ENCODE measurements at places on chromosomes 2 and 18. TPM values are rescaled to one million over a fixed set of nuclear protein-coding genes. Genes with fewer than 3 reads are reported as not detected.

DNA sequence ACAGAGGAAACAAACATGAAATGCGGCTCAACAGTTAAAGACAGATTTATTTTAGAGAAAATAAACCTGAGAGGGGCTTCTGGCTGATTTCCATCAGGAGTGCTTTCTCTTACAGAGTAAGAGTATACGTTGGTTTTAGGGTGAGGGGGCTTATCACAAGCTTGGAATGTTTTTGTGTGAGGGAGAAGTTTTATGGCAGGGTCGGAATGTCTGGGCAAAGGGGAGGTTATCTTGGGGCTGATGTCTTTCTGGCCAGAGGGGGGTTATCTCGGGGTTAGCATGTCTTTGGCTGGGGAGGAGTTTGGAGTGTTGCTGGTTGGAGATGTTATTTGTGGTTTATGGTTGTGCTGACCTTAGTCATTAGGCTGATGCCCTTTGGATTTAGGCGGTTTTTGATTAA is 22.1 kb downstream of the PTRHD1 start:
- no peaks in the 10 kb centered on the region for H3K27me3 ChIP-seq
- no peaks in the 10 kb centered on the region for H3K4me1 ChIP-seq
- DNase-seq = no peak

- H3K27me3 ChIP-seq = peaks cover 4% of the 10 kb centered on the region
- H3K36me3 ChIP-seq = no peaks in the 10 kb centered on the region
- H3K27ac ChIP-seq = no peak overlapping the region
- DNase-seq = peak; percentile 51
- no peak overlapping the region for H3K4me3 ChIP-seq
Observed at GRCh38 chr2:26745609-26746327, 18.3 kb upstream of the SLC35F6 start.

DNA sequence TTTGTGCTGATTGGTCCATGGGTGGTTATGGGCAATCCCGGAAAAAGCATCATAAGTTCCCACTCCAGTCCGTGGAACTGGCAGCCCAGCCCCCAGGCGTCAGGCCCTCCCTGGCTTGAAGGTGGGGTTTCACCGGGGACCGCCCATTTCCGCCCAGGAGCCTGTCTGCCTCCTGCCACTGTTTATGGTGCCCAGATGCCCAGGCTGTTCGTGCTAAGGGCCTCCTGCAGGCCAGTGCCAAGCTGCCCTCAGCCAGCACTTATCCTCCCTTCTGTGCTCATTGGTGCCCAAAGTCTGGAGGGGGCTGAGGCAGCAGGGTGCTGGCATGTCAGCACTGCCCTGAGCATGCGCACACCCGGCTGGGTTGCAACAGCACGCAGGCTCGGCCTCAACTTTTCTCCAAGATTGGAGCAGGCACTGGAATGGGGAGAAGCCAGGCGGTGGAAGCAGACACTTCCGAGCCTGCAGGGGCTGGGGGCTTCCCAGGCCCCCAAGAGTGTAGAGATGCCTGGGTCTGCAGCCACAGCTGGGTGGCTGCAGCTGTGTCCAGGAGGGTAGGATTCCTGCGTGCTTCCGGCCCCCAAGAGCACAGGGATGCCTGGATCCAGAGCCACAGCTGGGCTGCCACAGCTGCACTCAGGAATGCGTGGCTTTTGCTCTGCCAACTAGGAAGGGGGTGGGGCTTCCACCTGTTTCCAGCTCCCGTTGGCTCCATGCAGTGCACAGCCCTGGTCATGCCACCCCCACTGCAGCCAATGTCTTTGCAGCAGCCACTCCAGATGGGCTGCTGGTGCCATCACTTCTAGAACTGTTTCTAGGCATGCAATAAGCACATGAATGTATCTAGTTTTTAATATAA is 74.0 kb downstream of the AGPS start:
- H3K4me3 ChIP-seq = no peak overlapping the region
- peaks cover 23% of the 10 kb centered on the region for H3K36me3 ChIP-seq
- no peaks in the 10 kb centered on the region for H3K4me1 ChIP-seq
- H3K27me3 ChIP-seq = no peaks in the 10 kb centered on the region
- DNase-seq = no peak

DNA sequence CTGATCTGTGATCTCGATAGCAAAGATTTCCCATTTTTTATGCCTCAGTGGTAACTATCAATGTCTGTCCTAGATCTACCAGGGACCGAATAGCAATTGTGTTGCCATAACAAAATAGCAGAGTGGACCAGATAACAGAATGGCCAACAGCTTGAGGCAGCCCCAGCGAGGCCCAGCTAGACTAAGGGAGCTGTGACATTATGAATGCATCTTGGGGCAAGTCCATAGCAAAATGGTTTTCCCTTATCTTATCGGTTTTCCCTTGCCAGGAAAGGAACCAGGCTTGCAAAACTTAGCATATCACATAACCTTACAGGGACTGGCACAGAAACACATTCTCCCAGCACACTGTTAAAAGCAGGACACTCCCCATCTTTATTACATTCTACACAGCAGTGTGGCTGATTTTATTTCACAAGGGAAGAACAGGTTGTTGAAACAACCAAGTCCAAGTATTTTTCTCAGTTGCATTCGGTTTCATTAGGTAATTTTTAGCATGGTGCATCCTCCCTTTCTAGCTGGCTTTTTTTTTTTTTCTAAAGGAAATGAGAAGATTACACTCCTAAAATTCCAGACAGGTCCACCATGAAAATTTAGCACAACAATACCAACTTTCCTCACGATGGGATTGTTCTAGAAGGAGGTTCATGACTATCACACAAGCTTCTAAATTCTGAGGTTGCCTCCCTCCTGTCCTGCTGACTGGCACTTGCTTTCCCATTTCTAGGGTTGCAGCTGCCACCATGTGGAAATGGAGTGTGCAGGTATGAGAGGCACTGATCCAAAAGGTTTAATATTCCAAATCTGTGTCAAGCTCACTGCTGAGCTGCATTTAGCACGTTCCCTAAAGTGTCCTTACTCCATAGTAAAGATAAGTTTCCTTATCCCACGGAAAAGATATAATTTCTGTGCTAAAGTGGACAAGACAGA is 97.0 kb upstream of the SLC35G4 start:
- H3K4me3 ChIP-seq = no peak overlapping the region
- no peaks in the 10 kb centered on the region for H3K36me3 ChIP-seq
- H3K4me1 ChIP-seq = peaks cover 16% of the 10 kb centered on the region
- DNase-seq = no peak
- no peaks in the 10 kb centered on the region for H3K27me3 ChIP-seq

- H3K4me3 ChIP-seq = no peak overlapping the region
- no peak for DNase-seq
- no peak overlapping the region for H3K27ac ChIP-seq
Observed at GRCh38 chr2:171289991-171290390, 129.3 kb upstream of the TLK1 start.

- H3K27me3 ChIP-seq = no peaks in the 10 kb centered on the region
- H3K36me3 ChIP-seq = peaks cover 8% of the 10 kb centered on the region
- DNase-seq = no peak
- H3K4me3 ChIP-seq = no peak overlapping the region
Observed at GRCh38 chr2:178827739-178828485, 20.7 kb upstream of the TTN start.

DNA sequence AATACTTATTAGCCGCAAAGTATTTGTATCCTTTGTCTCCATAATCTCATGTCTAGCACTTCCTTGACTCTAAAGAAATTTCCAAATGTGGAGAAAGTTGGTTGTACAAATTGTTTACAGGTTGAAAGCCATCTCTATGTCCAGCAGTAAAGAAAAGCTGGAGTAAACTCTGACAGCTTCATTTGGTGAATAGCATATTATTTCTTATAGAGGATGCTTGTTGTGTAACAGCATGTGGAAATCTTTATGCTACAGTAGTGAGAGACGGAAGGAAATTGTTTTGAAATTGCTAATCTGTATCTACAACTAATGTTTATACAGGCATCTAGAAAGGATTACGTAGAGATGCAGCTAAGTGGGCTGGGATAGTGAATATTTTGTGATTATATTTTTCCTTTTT is 78.5 kb downstream of the UGGT1 start:
- peaks cover 4% of the 10 kb centered on the region for H3K4me1 ChIP-seq
- DNase-seq = no peak
- no peaks in the 10 kb centered on the region for H3K27me3 ChIP-seq
- H3K36me3 ChIP-seq = peaks cover 45% of the 10 kb centered on the region

- peaks cover 7% of the 10 kb centered on the region for H3K4me1 ChIP-seq
- no peak overlapping the region for H3K27ac ChIP-seq
- DNase-seq = no peak
- no peak overlapping the region for H3K4me3 ChIP-seq
- H3K27me3 ChIP-seq = peaks cover 5% of the 10 kb centered on the region
- no peaks in the 10 kb centered on the region for H3K36me3 ChIP-seq
Observed at GRCh38 chr2:37827455-37827854, 97.6 kb upstream of the RMDN2 start.

GRCh38 chr2:158664987-158665386 is 130.1 kb upstream of the DAPL1 start:
- DNase-seq = no peak
- H3K27me3 ChIP-seq = no peaks in the 10 kb centered on the region
- H3K4me1 ChIP-seq = no peaks in the 10 kb centered on the region
- H3K27ac ChIP-seq = no peak overlapping the region
- peaks cover 9% of the 10 kb centered on the region for H3K36me3 ChIP-seq

GRCh38 chr2:169131587-169132512 is 62.5 kb downstream of the DHRS9 start:
- no peak overlapping the region for H3K27ac ChIP-seq
- DNase-seq = peak; percentile 25
- H3K4me1 ChIP-seq = no peaks in the 10 kb centered on the region
- H3K36me3 ChIP-seq = no peaks in the 10 kb centered on the region

DNA sequence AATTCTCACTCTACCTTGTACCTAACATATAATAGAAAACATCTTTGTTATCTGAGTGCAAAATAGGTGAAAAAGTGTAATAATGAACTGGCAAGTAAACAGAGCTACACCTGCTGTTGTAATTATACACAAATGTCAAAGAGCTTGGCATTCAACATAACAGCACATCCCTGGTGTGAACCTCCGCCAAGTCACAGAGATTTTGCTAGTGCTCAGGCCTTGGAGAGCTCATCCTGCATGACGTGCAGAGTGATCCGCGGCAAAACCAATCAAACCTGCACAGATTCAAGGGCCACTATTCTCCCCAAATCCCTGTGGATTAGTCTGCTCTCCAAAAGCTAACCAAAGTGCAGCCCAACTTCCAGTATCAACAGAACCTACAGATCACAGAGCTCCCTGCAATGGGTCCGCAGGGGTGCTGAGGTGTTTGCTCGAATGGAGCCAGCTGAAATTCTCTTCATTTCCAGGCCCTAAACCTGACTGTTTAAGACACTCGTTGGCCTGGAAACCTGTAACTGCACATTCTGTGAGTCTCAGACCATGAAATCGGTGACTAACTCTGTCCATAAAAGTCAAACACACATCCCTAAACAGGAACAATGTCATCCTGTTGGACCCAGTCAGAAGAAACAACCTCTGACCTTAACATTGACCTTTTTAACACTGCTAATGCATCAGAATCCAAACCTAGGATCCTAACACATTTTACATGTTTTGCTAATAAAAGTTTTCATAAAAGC is 111.8 kb downstream of the EPB41L3 start:
- H3K27me3 ChIP-seq = peaks cover 12% of the 10 kb centered on the region
- H3K4me1 ChIP-seq = no peaks in the 10 kb centered on the region
- no peaks in the 10 kb centered on the region for H3K36me3 ChIP-seq
- no peak overlapping the region for H3K4me3 ChIP-seq

GRCh38 chr2:175931805-175932204 is 70.3 kb downstream of the LNPK start:
- H3K27me3 ChIP-seq = no peaks in the 10 kb centered on the region
- no peak for DNase-seq
- no peaks in the 10 kb centered on the region for H3K4me1 ChIP-seq
- H3K4me3 ChIP-seq = no peak overlapping the region
- H3K36me3 ChIP-seq = peaks cover 8% of the 10 kb centered on the region
- H3K27ac ChIP-seq = no peak overlapping the region

DNA sequence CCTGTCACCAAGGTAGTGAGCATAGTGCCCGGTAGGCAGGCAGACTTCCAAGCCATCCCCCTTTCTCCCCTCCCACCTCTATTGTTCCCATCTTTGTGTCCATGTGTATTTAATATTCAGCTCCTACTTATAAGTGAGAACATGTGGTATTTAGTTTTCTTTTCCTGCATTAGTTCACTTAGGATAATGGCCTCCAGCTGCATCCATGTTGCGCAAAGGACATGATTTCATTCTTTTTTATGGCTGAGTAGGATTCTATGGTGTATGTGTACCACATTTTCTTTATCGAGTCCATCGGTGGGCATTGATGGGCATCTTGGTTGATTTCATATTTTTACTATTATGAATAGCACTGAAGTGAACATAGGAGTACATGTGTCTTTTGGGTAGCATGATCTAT is 35.3 kb downstream of the MMADHC start:
- no peak overlapping the region for H3K4me3 ChIP-seq
- H3K4me1 ChIP-seq = no peaks in the 10 kb centered on the region
- H3K27me3 ChIP-seq = peaks cover 17% of the 10 kb centered on the region
- no peak for DNase-seq
- no peak overlapping the region for H3K27ac ChIP-seq

- H3K27ac ChIP-seq = peak overlapping the region; percentile 13
- no peak for DNase-seq
- H3K27me3 ChIP-seq = no peaks in the 10 kb centered on the region
- H3K4me1 ChIP-seq = peaks cover 59% of the 10 kb centered on the region
- H3K36me3 ChIP-seq = no peaks in the 10 kb centered on the region
Observed at GRCh38 chr2:24509840-24510239, 18.8 kb downstream of the NCOA1 start.

- no peaks in the 10 kb centered on the region for H3K27me3 ChIP-seq
- H3K4me3 ChIP-seq = no peak overlapping the region
- no peak for DNase-seq
- H3K27ac ChIP-seq = no peak overlapping the region
- H3K4me1 ChIP-seq = peaks cover 33% of the 10 kb centered on the region
Observed at GRCh38 chr18:79917169-79917852, 34.1 kb downstream of the SLC66A2 start.

- no peaks in the 10 kb centered on the region for H3K27me3 ChIP-seq
- peaks cover 26% of the 10 kb centered on the region for H3K4me1 ChIP-seq
- H3K4me3 ChIP-seq = no peak overlapping the region
- H3K27ac ChIP-seq = no peak overlapping the region
Observed at GRCh38 chr2:68246396-68246795, 5.9 kb downstream of the PPP3R1 start.

DNA sequence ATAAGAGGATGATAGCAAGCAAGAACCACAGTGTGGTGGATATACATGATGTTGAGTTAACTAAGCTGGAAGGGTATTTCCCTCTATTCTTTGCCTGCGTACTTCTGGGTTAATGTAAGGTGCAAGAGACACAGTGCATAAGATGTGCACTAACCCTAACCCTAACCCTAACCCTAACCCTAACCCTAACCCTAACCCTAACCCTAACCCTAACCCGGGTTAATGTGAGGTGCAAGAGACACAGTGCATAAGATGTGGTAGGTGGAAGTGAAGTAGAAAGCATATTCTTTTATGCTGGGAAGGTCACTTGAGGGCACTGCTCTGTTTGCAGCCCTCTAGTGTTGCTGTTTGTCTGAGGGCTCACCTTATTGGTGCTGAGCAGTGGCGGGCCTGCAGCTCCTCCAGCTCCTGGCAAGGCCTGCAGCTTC is 181.5 kb upstream of the ITGA4 start:
- no peaks in the 10 kb centered on the region for H3K36me3 ChIP-seq
- no peak overlapping the region for H3K27ac ChIP-seq
- DNase-seq = no peak
- no peaks in the 10 kb centered on the region for H3K4me1 ChIP-seq

The KYNU gene
- 33.8 TPM for polyA plus RNA-seq

The MERTK gene
- not detected for polyA plus RNA-seq

The SLC9A4 gene
- polyA plus RNA-seq = not detected

The FTCDNL1 gene
- polyA plus RNA-seq = 1.0 TPM

The STPG4 gene
- 0.41 TPM for polyA plus RNA-seq

The C2orf72 gene
- polyA plus RNA-seq = not detected
